ENCODE measurements at places on chromosomes 5 and 9.

- peak; percentile 38 for DNase-seq
Observed at GRCh38 chr5:113489299-113489698, 1.0 kb upstream of the MCC start.

DNA sequence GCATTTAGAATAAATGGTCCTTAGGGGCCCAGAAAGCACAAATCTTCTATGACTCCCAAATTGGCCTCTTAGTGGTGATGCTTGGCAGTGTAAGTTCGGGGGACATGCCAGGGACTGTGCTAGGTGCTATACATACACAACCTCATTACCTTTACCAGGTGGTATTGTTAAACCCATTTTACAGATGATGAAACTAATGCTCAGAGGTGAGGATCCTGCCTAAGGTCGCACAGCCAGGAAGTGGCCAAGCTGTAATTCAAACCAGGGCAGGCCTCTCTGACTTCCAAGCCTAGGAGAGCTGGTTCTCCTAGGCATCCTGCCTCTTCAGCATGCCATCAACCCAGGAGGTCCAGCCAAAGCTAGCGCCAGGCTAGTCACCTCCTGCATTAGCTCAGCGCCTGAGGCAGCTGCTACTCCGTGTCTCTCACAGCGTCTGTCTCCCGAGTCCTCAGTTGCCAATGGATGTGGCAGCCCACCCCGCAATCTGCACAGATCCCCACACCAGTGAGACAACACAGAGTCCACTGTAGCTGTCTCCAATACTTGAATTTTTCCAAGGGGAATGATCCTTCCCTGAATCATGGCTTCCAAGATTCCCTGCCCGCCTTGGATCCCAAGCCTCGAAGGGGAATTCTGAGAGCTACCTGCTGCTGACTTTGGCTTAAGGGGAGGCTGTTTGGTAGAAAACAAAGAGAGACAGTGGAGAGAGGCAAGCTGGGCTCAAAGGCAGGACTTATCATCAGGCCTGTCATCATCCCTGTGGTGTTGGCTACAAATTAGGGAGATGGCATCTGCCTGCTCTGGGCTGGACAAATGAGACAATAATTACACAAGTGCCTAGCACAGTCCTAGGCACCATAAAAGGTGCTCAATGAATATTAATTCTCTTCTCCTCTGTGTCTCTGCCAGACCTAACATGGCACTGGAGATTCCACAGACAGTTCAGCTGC, 52.6 kb downstream of the CRB2 start:
- DNase-seq: no peak

- DNase-seq: no peak
Observed at GRCh38 chr5:77972469-77973252, 196.5 kb upstream of the TBCA start.

DNA sequence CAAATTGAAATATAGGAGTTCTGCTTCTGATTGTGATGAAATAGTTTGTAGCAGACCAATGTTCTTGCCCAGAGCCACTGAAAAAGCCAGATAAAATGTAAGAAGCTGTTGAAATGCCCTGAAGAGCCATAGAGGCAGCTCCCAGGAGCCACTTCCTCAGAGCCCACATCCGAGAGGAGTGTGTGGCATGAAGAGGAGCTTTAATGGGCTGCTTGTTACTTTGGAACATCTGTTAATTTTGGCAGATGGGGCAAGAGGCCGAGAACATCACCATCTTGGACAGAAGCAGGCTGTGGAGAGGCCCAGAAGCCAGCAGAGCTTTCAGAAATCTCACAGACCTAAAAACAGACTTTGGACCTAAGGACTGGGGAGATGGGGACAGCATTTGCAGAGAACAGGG, 370.8 kb downstream of the GADD45G start:
- DNase-seq: no peak

- peak; percentile 88 for DNase-seq
Observed at GRCh38 chr9:109012009-109012875, 1.1 kb downstream of the CTNNAL1 start.

DNA sequence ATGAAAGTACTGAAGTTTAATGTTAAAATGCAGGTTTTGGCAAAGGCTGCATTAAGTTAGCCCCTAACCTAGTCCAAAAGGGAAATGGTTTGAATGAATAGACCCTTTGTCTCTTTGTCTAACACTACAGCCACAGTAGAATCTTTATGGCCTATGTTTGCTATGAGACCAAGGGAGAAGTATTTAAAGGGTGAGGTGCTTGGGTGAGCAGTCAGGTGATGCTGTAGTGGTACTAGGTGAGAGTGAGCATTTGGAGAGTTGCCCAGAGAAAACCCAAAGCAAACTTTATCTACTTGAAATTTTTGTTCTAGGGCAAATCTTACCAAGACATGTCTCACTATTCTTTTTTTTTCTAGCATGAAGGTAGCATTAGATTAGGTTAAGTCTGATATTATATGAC, 1961.4 kb upstream of the WWC1 start:
- no peak for DNase-seq

GRCh38 chr5:140607031-140607430, 25.9 kb downstream of the CD14 start:
- no peak for DNase-seq

All from eye (tissue), 1 donor.